ENCODE measurements at places on chromosomes 6 and 20. TPM values are rescaled to one million over a fixed set of nuclear protein-coding genes. Genes with fewer than 3 reads are reported as not detected.

ATG5 gene
- 26.5 TPM for total RNA-seq

HMGA1 gene
- 27.7 TPM for total RNA-seq

RNF217 gene
- 10.5 TPM for total RNA-seq

GOPC gene
- 16.6 TPM for total RNA-seq

PROKR2 gene
- not detected for total RNA-seq

C6orf58 gene
- total RNA-seq, result not detected

ANKEF1 gene
- total RNA-seq, result 5.9 TPM

REM1 gene
- total RNA-seq, result 0.66 TPM

WFDC10B gene
- total RNA-seq, result not detected

TNF gene
- total RNA-seq, result 1.3 TPM

TCP11 gene
- total RNA-seq, result not detected

DNAAF9 gene
- total RNA-seq, result 13.2 TPM

- DNase-seq, result no peak
These were observed 30.2 kb downstream of the ISM1 start for GRCh38 chr20:13251106-13251903.

- DNase-seq, result no peak
These were observed 40.1 kb downstream of the HECA start for GRCh38 chr6:139174961-139175360.

DNA sequence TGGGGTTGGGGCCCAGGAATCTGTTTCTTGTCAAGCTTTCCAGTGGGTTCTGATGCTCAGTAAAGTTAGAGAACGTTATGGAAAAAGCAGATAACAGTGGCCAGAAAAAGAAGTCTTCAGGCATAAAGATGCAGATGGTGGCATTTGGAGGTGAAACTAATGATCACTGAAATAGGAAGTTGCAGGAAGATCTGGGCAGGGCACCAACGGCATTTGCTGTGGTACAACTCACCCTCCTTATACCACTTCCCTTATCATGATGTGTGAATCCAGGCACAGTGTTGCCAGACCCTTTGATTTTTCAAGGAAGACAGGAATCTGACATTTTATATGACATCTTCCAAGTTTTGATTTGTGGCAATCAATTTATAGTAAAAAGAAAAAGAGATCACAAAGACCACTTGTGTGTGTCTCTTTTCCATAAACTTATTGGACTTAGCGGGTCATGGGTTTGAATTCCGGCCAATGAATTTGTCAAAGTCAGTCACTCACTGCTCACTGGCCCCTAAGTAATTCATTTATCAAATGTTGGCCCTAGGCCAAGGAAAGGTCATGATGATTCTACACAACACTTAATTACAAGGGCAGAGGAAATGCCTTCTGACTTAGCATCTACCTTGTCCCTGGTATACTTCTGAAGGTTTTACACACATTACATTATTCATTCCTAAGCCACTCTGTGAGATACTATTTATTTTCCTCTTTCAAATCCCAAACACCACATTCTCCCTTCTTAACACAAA is 37.6 kb downstream of the LAMP5 start:
- no peak for DNase-seq

GRCh38 chr6:20906945-20907344 is 372.7 kb downstream of the CDKAL1 start:
- DNase-seq, result no peak

- no peak for DNase-seq
These were observed 420.9 kb downstream of the CDKAL1 start for GRCh38 chr6:20955131-20955530.

DNA sequence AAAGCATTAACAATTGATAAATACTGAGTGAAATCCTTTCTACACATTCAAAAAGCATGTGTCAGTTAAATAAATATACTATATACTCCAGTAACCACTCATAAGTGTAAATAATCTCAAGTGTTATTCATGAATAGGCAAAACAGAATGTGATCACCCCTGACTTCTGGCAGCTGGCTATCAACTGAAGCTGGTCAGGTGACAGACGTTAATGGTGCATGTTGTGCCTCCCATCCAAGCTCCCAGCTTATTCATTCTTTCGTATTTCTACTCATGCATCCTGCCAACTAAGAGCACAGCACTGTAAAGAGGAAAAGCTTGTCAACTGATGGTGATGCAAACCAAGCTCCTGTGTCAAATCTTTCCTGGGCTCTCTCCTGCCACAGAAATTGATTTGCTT is 7.7 kb downstream of the PSMB1 start:
- DNase-seq, result no peak

DNA sequence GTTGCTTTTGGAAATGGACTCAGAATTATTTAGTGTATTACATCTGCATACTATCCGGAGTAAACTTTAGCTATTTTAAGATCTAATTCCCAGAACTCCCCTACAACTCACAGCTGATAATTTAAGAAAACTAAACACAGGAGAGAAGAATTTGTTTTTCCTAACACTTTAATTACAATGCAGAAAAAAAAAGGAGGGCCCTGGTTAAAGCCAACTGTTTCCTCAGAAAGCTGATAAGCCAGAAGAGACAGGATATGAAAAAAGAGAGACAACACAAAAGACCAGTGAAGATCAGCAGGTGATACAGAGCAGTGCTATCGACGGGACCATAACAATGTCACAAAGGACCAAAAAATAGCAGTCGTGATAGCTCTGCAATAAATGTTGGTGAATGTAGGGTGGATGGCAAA is 5.8 kb downstream of the IFNGR1 start:
- no peak for DNase-seq

- DNase-seq, result no peak
These were observed 49.5 kb upstream of the SLC32A1 start for GRCh38 chr20:38674765-38675133.

DNA sequence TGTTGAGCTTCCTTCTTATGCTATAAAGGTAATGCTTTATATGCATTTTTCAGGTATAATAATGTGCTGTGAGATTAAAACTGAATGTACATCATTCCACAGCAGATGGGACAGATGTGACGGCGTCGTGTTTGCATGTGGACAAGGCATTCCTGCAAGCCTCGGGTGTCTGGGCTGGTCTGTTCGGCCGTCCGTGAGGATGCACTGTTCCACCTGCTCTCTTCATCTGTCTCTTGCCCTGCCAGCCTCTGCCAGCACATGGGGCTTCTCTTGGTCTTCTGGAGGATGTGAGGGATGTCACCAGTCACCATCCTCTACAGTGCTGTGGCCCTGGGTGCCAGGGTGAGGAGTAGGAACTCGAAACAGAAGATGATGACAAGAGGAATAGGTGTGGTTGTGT is 223.2 kb downstream of the ERMARD start:
- no peak for DNase-seq

- DNase-seq, result peak; percentile 75
These were observed 48.9 kb downstream of the CNBD2 start for GRCh38 chr20:36017048-36017951.

GRCh38 chr6:451336-451735 is 59.8 kb downstream of the IRF4 start:
- DNase-seq, result no peak

DNA sequence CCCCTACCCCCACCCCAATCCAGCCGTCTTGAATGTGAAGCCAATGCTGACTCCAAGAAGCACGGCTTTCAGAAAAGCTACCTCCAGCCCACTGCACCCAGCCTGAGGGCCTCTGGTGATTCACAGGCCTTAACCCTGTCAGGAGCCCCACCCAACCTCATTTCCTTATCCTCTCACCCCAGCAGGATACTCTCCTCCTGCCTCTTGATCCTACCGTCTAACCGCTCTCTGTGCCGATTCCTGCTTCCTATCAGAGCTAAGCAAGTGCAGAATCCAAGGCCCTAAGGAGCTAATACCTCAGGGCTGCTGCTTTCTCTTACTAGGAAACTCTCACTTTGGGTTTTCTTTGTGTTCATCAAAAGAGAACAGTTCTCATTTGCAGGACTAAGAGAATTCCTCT is 47.2 kb downstream of the TRERF1 start:
- no peak for DNase-seq

DNA sequence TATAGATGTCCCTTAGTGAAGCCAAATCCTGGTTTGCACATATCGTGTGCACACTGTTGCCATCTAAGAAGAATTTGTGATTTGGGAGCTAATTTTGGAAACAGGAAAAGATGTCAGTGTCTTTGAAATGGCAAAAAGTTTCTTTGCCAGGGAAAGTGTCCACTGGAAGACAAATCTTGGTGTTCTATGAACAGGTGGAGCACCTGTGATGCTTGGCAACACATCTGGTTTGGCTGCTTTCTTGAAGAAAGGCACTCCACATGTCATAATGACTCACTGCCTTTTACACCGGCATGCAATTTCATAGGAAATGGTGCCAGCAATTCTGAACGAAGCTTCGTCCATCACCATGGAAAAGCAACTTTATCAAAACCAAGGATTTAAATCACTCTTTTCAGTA is 1040.0 kb upstream of the MAP3K7 start:
- no peak for DNase-seq

DNA sequence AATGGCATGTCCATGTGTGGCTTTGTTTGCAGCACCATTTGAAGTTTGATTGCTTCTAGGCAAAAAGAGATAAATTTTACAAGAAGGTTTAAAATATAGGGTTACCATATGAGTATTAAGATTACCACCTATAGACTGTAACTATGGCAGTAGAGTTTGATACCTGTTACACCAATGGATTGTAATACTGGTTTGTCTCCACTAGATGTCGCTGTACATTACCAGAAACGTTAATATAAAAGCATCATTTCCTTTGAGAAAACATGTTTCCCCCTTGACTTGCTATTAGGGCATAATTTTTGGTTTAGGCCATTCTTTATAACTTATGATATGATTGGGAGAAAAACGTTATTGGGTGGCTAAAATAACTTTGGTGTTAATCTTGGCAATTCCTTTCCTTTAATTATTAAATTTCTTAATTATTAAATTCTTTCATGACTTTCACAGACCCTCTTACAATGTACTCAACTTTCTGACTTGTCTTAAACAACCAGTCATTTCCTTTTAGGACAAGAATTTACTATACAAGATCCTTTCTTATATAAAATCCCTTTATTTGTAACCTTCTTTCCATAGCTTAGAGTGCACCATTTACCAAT is 42.8 kb downstream of the HLA-DPB1 start:
- DNase-seq, result no peak

DNA sequence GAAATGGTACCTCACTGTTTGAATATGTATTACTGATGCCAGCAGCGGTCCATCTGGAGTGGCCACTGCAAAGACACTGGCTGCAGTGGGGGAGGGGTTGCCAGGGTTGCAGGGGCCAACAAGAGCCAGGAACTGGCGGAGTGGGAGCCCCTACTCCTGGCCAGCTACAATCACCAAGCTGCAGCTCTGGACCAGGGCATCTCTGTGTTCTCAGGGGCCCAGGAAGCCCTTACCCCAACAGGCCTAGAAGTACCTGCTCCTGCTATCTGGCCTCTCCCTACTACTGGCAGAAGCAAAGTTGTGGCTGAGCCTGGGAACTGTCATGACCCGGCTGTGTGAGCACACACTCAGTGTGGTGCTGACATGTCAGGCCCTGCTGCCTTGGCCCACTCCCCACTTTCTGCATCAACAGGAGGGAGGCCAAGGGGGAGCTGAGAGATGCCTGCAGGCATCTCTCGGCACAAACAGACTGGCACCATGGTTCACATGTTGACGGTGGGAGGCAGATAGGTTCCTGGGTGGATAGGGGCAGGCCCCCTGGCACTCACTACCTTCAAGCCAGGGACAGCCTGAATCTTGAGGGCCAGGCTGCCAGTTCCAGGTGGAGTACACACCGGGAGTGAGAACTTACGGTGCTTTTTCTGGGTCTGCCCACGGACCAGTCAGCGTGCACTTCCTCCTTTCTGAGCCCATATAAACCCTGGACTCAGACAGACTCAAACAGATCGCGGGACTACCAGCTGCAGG is 1188.0 kb downstream of the GRIK2 start:
- no peak for DNase-seq

- no peak for DNase-seq
These were observed 861 bp downstream of the PPP1R14C start for GRCh38 chr6:150143516-150144293.

- no peak for DNase-seq
These were observed 23.4 kb downstream of the MMP24OS start for GRCh38 chr20:35254448-35254999.

DNA sequence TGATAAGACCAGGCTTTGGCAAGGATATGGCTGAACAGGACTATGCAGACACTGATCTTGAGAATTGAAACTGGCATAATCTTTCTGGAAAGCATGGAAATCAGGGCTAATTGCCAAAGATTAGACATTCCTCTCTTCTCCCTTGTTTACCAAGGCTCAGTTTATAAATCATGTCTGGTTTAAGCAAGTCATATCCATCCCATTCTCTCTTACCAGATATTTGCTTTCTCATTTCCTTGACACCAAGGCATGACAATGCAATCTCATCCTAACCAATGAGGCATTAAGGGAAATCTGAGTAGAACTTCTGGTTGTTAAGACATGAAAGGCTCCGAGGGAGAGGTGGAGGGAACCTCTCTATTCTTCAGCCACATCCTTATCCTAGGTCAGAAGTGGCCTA is 110.3 kb upstream of the CEP85L start:
- DNase-seq, result no peak

- no peak for DNase-seq
These were observed 27.6 kb downstream of the MRAP2 start for GRCh38 chr6:84061174-84061573.

GRCh38 chr6:115221198-115221597 is 839.5 kb downstream of the FRK start:
- no peak for DNase-seq

DNA sequence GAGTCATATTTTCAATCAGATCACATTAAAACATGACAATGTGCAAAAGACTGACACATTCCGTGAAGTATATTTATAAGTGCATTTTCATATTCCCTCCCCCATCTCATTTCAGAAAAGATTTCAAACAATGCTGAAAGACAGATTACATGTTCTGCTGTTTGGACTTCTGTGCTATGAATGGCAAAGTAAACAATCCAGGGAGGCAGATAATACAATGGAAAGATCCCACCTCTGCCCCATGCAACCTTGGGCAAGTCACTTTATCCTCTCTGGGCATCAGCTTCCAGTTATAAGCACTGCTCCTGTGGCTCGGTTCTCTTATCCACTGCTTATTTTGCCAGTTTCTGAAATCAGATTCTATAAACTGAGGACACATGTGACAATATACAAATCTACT is 110.2 kb downstream of the RCAN2 start:
- no peak for DNase-seq

- no peak for DNase-seq
These were observed 25.9 kb downstream of the LYRM4 start for GRCh38 chr6:5234874-5235273.

GRCh38 chr6:142213402-142213801 is 66.3 kb downstream of the VTA1 start:
- DNase-seq, result no peak

DNA sequence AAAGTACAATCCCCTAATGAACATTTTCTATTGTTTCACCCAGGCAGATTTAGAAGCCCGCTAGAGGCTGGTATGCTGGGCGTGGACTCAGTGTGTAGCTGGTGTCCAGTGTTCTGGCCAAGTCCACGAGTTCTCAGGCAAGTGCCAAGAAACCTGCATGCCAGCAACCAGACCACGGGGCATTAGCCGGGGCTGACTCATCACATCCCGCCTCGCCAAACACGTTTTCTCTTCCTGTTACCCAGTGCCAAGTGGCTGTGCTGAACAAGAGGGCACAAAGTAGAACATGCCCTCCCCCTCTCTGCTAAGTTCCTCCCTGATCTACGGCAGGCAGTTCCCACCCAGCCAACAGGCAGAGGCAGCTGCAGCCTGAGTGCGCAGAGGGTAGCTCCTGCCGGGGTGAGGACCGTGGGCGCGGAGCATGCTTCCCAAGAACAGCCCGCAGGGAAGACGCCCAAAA is 29.6 kb downstream of the RAMACL start:
- peak; percentile 91 for DNase-seq
